ENCODE measurements at places on chromosomes 12 and 14.

GRCh38 chr14:30153717-30154116, 226.1 kb upstream of the PRKD1 start:
- DNase-seq, result no peak

- no peak for DNase-seq
These were observed 177.7 kb upstream of the FRMD6 start for GRCh38 chr14:51473808-51474565.

DNA sequence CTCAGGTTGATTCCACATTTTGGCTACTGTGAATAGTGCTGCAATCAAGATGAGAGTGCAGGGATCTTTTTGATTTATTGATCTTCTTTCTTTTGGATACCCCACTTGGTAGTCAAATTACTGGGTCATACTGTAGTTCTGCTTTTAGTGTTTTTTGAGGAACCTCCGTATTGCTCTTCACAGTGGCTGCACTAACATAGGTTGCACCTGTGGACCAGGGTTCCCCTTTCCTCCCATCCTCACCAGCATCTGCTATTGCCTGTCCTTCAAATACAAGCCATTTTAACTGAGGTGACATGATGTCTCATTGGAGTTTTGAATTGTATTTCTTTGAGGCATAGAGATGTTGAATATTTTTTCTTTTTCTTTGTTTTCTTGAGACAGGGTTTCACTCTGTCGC, 152.5 kb upstream of the TMEM132C start:
- DNase-seq, result no peak

GRCh38 chr12:23093488-23093887, 468.5 kb downstream of the ETNK1 start:
- DNase-seq, result no peak

GRCh38 chr14:92591346-92591745, 77.8 kb downstream of the RIN3 start:
- DNase-seq, result no peak

- no peak for DNase-seq
These were observed 46.2 kb downstream of the ACACB start for GRCh38 chr12:109162551-109162950.

DNA sequence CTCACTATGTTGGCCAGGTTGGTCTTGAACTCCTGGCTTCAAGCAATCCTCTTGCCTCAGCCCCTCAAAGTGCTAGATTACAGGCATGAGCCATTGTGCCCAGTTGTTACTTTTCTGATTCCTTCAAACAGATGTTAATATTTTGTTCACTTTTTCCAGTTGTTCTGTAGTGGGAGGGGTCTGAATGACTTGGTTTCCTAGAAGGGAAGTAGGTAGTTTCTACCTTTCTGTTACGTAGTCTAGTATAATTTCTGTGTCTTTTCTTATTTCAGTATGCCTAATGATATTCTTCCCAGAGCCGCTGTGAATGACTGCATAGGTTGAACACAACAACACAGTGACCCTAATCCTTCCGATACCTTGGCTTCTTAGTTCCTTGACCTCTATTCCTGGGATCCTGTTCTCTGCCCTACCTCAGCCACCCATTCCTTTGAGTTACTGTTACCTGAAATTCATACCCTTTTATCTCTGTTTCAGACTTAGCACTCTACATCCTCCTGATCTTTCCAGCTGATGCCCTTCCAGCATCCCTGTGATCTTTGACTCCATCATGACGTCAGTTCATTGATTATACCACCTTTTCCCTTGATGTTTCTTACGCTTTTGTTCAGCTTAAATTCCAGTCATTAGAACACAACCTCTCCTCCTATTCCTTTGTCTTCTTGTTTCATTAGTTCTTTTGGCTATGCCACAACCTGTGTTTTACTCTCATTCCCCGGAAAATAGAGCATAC, 33.3 kb downstream of the RCOR1 start:
- DNase-seq, result no peak

DNA sequence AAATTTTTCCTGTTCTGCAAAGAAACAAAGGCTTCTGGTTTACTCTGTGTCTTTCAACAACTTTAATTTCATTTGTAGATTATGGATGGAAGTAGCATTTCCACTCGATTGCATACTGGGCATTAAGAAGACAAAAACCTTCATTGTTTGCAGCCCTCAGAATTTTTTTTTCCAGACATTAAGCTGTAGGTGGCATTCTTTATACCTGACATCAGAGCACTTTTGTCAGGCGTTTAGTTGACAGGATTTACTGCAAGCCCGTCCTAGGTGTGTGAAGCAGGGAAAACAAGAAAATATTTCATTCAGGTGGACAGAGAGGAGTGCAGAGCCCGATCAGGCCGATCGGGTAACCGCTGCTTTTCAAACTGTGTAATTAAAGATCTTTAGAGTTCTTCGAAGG, 107.5 kb downstream of the TMEM260 start:
- no peak for DNase-seq

DNA sequence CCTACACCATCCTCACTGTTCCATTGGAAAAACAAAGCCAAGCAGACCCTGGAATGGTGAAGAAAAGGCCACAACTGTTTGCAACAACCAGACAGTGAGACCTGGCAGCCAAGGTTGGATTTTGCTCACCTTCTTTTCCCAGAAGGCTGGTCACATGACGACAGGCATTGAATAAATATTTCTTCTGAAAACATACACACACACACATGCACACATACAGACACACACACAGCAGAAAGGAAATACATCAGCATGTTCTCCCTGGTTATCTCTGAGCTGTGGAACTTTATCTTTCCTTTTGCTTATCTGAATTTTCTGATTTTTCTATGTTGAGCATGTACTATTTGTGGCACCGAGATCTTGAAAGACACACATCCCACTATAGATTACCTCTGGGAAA, 38.0 kb upstream of the CCDC60 start:
- DNase-seq, result no peak

DNA sequence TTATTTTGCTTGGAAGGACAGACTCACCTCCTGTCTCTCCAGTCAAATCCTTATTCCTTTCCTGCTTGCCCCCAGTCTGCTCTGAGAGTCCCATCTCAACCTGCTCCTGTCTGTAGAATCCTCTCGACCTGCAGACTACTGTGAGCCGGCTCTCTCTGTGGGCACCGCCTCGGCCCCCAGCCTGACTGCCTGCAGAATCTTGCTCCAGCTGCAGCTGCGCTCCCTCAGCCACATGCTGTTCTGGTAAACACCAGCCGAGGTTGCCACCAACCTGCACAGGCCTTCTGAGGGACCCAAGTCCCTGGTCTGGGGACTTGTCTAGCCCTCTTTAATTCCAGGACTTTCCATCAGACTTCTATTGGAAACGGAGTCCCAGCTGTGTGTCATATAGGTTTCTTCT, 44.8 kb upstream of the PRMT8 start:
- no peak for DNase-seq

- no peak for DNase-seq
These were observed 44.4 kb downstream of the CCDC60 start for GRCh38 chr12:119378903-119379302.

DNA sequence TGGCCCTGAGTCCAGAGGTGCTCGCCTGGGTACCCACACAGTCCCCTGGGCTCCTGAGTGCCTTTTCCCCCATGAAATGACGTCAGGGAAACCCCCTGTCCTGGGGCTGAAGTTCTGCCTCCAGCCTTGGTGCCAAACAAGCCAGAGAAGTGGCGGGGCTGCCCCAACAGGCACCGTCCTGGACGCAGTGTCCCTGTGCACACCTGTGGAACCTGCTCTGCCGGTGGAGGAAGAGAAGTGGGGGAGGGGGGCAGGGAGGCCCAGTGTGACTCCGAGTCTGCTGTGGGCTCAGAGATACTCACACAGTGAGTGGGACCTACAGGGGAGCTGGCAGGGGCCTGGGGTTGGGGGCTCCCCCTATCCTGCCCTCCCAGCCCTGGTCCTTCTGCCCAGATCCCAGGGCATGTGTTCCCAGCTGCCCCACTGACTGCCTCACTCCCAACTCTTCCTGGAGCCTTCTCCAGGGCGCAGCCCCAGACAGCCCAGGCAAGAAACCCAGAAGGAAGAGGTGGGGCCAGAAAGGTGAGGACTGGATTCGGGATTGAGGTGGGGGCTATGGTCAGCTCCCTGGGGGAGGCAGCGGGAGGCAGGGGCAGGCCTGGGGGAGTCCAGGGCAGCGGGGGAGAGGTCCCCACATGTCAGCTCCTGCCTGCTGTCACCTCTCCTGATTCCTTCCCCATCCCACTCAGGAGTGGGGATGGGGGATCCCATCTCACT, 24.7 kb downstream of the CCDC85C start:
- DNase-seq, result no peak

GRCh38 chr12:66188584-66189485, at the start of gene IRAK3:
Gene IRAK3 (plus strand): TSS chr12:66189214. CDS start chr12:66189300, 86 bp downstream.
- DNase-seq, result peak; percentile 44

DNA sequence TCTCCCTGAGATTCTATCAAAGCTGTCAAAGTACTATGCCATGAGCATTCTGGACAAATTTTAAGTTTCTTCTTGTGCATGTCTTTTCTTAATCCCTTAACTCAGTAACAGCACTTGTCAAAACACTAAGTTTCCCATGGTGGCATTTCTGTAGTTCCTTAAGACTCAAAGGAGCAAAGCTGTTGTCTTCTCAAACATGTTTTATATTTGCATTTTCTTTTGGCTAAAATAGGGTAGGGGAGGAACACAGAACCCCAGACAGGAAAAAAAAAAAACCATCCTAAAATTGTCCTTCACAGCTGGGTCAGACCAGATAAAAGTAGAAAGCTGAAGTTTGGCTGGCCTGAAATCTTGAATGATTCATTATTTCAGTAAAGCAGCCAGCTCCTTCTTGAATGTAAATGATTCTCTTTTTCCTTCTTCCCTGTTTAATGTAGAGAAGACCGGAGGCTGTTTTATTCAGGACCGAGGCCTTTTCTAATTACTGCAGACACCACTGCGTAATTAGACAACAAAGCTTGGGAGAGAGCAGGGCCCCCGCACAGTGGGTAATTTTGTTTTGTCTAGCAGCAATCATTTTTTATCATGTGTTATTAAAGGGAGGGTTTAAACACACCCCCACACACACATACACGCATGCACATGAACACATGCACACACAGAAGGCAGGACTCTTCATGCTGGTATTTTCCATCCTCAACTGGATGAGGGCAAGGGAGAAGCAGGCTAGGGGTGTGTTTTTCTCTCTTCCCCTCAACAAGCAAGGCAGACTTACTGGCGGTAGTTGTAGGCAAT, 51.0 kb downstream of the PAH start:
- DNase-seq, result no peak

- DNase-seq, result no peak
These were observed 236.2 kb upstream of the FLRT2 start for GRCh38 chr14:85293612-85294234.

GRCh38 chr12:130621696-130622298, 94.3 kb downstream of the RIMBP2 start:
- no peak for DNase-seq

DNA sequence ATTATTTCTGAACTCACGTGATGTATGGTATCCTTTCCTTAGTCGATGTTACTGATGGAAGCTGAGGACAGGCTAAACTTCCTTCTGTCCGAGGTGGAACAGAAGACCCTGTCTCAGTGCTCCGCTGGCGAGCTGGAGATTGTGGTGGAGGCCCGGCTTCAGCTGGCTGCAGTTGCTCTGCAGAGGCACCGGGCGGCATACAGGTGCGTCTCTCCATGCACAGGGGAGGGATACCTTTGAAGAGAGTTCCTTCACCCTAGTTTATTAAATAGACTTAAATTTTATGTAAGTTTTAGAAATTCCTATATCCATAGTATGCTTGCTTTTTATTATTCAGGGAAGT, 186.7 kb upstream of the NEDD1 start:
- peak; percentile 41 for DNase-seq

DNA sequence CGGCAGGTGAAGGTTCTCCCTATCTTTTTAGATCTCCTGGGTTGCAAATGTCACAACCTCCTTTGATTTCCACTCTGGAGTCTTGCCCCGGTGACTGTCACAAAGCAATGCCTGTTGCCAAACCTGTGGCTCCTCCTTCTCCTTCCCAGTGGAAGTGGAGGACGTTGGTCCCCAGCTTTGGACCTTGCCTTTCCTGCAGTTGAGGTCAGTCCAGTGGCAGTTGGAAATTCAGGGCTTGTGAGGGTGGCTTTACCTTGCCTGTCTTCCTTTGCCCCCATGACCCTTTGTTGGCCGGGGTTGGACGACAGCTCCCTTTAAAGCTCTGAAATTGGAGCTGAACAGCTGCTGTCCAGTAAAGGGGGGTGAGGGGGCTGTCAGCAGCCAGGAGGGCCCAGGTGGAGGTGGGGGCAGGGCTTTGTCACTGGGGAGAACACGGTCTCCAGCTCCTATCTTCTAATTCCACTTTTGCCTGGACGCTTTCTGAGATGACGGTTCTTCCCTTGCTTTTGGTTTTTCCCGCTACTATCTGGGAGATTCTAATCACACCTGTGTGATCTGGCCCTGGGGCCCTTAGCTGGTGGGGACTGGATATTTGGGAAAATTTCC, 4.1 kb downstream of the TEAD4 start:
- no peak for DNase-seq

DNA sequence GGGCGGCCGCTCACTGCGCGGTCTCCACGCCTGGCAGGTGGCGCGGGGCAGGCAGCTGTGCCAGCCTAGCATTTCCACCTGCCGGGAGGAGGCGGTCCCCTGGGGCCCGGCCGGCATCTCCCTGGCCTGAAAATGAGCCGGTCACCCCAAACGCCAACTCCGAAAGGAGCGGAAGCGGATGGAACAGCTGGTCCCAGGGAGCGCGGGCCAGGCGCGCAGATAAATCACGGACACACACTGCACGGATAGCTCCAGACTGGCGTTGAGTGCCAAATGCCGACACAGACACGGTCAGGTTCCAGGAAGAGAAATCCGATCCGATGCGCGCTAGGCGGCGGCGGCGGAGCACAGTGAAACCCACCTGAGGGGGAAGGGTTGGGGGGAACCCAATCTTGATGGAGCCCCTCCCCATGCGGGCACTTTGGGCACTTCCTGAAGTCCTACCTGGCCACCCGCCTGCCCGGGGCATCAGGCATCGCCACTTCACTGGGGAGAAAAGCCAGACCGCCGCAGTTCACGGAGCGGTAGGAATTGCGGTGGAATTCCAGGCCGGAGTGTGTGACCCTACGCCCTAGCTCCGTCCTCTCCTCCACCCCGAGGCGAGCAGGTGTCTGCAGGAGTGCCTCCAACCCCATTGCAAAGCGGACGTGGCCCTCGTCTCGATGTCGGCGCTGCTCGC, 624 bp upstream of the PLEKHD1 start:
- DNase-seq, result no peak
